ENCODE measurements at places on chromosomes 1 and 21. TPM values are rescaled to one million over a fixed set of nuclear protein-coding genes. Genes with fewer than 3 reads are reported as not detected.

SLC45A3 gene
- 6.7 TPM for total RNA-seq

OR2L5 gene
- not detected for total RNA-seq

MPL gene
- not detected for total RNA-seq

VWA5B1 gene
- total RNA-seq: not detected

ZCCHC17 gene
- total RNA-seq: 48.2 TPM

CR1L gene
- total RNA-seq: not detected

NPL gene
- 1.0 TPM for total RNA-seq

MAB21L3 gene
- not detected for total RNA-seq

PTGER3 gene
- total RNA-seq: under 0.01 TPM

SSU72 gene
- 64.9 TPM for total RNA-seq

ZYG11A gene
- total RNA-seq: 0.63 TPM

GOLT1A gene
- total RNA-seq: 0.09 TPM

GJB3 gene
- total RNA-seq: not detected

PRDM16 gene
- total RNA-seq: 1.5 TPM

AIRE gene
- total RNA-seq: under 0.01 TPM

All from endothelial cell of coronary artery (primary cell).